ENCODE measurements at places on chromosomes 12 and 14. TPM values are rescaled to one million over a fixed set of nuclear protein-coding genes. Genes with fewer than 3 reads are reported as not detected.

Gene BDKRB1
- total RNA-seq: 5.0 TPM

Gene NEDD8
- 445 TPM for total RNA-seq

Gene INF2
- total RNA-seq: 94.5 TPM

Gene CABP1
- not detected for total RNA-seq

Gene TMTC1
- total RNA-seq: 0.10 TPM

Gene TAS2R9
- not detected for total RNA-seq

Gene NAV3
- 28.5 TPM for total RNA-seq

Gene TNS2
- 4.3 TPM for total RNA-seq

Gene COX8C
- total RNA-seq: not detected

Gene CHGA
- total RNA-seq: not detected

Gene DBX2
- not detected for total RNA-seq

Gene IKZF4
- total RNA-seq: 1.2 TPM

Gene REP15
- total RNA-seq: 3.4 TPM

Gene TRIM9
- 0.07 TPM for total RNA-seq

Gene GNB3
- total RNA-seq: 2.1 TPM

Gene NR1H4
- not detected for total RNA-seq

Gene OVCH1
- not detected for total RNA-seq

Gene YEATS4
- total RNA-seq: 28.0 TPM

Gene PZP
- total RNA-seq: not detected

Gene GPR68
- 2.5 TPM for total RNA-seq

Gene MLXIP
- 19.2 TPM for total RNA-seq

Gene CCDC196
- total RNA-seq: not detected

Gene RIPK3
- total RNA-seq: 7.9 TPM

Gene NFE2
- total RNA-seq: 0.14 TPM

Gene RILPL1
- total RNA-seq: 20.5 TPM

Gene SMAGP
- total RNA-seq: 35.1 TPM

All from foreskin keratinocyte (primary cell).